ENCODE measurements at places on chromosomes 2 and 18.

DNA sequence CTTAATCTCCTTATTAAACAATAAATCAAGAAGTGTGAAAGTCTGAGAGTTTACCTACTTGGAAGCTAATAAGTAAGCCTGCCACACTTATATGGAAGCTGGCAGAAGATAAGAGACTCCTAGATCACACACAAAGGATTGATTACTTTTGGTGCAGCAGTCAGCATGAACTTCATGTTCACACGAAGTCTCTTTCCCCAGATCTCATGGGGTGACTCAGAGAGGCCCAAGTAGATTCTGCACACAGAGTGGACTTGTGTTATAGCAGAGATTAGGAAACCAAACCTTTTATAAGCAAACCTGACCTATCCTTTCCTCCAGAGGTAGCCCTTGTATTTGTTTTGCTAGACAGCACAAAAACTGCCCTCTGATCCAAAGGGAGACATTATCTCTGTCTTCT lies 9.9 kb upstream of the GAREM1 start:
- no peak for DNase-seq

- no peak for DNase-seq
These were observed 168.8 kb downstream of the TXNL1 start for GRCh38 chr18:56469582-56469981.

DNA sequence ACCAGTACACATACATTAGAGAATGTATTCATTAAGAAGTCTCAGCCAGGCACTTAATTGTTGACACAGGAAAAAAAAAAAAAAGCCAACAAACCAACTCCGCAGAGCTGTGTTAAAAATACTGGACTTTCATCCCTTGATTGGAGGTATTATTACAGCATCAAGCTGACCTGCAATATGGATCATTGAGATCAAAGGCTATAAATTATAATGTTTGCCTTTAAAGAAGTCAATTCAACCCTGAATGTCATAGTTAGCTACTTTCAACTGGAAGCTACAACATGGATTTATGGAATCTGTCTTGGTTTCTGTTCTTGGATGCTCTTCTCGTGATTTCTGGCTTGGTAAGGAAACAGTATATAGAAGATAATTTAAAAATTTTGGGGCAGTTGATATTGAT lies at the start of gene MEP1B:
MEP1B (plus strand) TSS at position 250 of the 400 bp plus-strand sequence; CDS start at position 282, 32 bp downstream.
- no peak for DNase-seq

- no peak for DNase-seq
These were observed 1179.7 kb downstream of the DSC3 start for GRCh38 chr18:29862824-29863223.

DNA sequence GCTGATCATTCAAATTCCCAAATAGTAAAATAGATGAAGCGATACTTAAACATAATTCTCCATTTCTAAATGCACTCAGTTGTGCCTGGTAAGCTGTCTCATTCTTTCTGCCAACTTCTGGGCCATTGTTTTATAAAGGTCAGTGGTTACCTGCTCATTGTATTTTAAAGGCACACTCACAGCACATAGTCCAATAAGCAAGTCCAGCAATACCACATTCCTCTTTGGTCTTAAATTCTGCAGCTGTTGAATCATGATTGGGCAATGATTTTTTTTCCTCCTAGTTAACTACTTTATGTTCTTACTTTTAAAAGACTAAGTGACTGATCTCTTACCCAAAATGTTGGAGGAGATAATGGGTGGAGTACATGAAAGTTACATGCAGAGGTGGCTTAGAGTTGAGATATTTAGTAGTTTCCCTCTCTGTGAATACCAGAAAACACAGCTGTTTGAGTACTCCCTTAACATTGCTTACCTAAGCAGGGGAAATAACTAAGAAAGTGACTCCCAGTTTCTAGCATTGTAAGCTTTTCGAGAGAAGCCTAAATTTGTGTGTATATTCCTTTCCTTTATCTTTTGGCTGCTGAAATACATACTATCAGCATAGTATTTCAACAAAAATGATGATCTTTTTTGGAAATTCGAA lies 220.7 kb downstream of the CAMKMT start:
- no peak for DNase-seq

DNA sequence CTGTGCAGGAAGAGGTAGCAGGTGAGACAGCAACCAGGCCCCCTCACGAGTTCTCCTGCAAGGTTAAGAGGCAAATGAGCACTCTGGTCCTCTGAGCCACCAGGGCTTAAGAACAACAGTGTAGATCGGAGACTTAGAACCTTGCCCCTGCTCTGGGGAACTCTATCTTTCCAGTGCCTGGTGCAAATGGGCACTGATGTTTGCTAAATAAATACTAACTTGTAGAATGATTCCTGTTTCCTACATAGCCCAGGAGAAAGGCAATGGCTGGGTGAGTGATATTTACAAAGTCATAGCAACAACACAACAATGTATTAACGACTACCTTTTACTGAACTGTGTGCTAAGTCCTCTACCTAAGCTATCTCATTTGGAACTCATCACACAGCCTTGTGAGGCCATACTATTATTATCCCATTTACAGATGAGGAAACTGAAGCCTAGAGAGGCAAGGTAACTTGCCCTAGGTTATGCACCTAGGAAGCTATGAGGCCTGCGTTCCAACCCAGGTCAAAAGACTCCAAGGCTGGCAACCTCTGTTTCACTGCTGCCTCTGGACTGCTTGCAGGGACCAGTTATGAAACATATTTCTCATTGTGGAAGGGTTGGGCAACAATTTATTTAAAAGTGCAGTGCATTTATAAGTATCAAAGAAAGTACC lies 4.3 kb downstream of the ATP8B1 start:
- no peak for DNase-seq

DNA sequence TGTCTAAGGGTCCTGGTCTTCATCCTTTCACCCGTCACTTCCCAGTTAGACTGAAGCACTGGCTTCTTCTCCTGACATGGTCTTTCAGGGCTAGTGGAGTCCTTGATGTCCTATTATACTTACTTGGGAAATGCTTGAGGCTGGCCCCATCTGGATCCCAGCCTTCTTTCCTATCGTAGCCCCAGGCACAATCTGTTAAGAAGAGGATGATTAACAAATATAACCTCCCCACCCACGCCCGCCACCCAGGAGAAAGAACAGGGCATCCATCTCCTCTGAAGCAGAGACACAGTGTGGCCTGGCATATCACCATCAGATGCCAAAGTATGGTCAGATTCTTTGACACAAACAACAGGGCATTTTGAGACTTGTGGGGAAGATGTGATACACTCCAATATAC lies 530.1 kb downstream of the SOX11 start:
- no peak for DNase-seq

DNA sequence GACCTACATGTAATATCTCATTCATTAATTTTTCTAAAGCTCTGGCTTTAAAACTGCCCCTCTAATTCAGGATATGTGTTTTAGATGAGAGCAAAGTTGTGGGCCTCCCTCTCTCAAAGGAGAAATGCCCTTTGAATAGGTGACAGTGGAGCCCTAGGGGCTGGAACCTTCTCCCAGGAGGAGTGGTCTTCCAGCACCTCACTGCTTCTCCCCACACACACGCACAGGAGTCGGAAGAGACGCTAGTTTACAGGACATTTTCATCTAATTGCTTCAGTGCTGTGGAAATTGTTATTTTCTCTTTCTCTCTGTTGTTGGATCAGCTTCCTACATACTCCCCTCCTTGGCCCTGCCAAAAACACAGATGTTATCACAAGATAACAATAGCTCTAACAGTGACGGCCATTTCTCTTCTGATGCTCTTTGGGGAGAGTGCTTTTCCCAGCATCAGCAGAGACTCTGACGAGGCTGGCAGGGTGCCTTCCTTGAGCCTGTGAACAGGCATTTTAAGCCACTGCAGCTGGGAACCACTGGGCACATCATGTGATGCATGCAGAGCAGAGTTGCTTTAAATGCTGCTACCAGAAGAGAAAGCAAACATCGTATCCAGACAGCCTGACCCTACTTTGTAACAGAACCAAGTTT lies 209.4 kb upstream of the SP5 start:
- no peak for DNase-seq

DNA sequence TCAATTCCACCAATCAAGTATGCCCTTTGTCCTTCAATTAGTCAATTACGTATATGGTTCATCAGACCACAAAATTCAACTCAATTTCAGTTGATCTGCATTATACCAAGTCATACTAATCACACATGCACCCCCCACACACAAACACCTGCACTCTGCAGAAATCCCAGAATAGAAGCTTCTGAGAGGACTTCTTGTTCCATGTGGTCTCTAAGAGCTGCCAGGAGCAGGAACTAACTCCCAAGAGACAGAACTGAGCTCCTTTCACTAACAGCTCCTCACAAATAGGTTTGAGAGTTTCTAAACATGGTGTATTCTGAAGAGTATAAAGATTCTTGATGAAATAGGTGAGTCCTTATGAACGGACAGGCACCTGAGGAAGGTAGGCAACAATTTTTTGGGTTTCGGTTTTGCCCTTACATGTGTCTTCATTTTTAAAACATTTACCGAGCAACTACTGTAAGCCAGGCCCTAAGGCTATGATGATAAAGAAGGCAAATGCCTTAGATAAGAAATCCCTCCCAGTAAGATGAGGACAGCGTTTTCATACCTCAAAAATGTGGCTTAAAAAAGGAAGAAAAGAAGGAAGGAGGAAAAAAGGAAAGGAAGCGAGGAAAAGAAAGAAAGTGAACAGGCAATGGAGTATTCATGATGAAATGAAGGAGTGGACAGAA lies 183.1 kb downstream of the PID1 start:
- DNase-seq, result no peak

DNA sequence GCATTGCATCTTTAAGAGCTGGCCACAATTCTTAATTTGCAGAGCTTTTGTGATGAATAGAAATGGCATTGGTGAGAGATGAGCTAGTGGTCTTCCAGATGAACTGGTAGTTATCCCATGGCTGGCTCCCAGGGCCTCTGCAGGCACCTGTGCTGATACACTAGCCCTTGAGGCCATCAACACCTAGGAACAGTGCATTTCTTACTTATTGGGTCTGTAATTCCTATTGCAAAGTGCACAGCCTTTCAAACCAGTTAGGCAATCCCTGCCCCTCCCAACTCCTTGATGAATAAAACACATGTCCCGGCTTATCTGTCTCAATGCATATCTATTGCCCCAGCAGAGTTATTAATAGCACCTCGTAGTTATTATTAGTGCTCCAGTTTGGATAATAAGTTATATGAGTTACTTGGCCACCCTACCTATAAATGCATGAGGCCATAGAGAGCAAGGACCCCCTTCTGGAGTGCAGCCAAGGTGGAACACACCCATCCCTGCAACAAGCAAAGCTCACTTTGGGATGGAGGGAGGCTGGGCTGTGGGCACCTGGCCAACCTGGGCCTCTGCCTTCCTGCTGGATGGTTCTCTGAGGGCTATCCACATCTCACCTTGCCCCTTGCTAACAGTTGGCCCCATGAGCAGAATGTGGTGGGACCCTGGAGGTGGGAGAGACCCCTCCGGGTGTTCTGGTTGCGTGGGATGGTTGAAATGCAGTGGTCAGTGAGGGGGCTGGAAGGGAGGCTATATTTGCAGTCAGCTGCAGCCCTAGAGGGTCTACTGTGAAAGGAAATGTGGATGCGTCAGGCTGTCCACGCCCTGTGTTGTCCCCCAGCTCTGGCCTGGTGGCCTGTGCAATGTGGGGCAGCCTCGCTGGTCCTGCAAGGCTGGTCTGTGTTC lies 455.9 kb upstream of the HS6ST1 start:
- DNase-seq, result no peak

DNA sequence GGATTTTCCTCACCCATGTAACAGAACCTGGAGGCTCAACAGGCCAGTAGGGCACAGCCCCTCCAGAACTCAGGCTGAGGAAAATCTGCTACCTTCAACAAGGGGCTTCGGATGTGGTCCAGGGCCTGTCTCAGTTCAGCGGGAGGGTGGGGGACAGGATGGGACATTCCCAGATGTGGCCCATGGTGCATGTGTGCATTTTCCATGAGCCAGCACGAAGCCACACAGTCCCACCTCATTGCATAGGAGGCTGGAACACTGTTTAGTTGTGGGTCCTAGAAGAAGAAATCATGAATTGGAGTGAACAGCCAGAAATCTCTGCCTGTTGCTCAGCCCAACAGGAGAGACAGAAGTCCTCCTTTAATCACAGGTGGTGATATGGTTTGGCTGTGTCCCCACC lies 469.6 kb upstream of the MYT1L start:
- DNase-seq, result no peak

DNA sequence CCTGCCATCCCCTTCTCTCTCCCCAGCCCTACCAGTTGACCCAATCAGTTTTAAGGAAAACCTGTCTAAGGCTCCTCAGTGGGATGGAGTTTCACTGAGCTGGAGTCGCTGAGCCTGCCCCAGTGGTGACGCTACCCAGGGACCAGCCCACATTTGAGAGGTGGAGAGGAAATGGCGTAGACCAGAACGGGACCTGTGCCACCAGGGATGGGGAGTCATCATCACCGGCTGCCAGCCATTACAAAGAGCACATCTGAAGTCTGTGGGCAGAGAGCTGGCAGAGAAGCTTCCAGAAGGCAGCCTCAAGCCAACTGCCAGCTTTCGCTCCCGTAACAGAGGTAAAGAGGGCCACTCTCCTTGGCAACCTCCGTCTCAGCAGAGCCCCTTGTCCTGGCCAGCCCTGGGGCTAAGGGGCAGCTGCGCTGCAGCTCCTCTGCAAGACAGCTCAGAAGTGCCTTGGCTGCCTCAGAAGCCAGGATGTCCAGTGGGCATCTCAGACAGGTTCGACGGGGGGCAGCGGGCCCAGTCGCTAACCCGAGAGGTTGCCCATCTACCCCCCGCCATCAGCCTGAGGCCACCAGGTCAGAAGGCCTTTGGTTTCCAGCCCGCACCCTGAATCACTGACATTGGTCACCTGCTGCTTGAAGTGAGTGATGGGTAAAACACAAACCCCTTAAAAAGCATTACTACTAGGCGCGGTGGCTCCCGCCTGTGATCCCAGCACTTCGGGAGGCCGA lies 15.4 kb downstream of the SDC1 start:
- no peak for DNase-seq

All from progenitor cell of endocrine pancreas (in vitro differentiated cells).